ENCODE measurements at places on chromosomes 5 and 9.

DNA sequence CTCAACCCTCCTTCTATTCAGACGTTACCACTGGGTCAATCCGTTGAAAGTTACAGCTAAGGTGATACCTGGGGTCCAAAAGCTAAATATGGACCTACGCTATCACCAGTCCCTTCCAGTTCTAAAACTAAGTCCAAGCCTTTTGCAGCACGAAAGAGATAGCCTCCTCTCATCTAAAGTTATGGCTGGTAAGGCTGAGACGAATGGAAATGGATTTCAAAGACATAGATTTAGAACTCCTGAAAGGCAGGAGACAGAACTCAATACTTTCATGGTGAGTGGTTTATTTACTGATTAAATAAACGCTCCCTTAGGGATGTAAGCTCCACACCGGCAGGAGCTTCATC, 751 bp upstream of the RIC1 start:
- no peak for DNase-seq

- no peak for DNase-seq
Observed at GRCh38 chr5:31707329-31707728, 68.4 kb downstream of the PDZD2 start.

- no peak for DNase-seq
Observed at GRCh38 chr5:131064669-131065371, 100.2 kb downstream of the HINT1 start.

DNA sequence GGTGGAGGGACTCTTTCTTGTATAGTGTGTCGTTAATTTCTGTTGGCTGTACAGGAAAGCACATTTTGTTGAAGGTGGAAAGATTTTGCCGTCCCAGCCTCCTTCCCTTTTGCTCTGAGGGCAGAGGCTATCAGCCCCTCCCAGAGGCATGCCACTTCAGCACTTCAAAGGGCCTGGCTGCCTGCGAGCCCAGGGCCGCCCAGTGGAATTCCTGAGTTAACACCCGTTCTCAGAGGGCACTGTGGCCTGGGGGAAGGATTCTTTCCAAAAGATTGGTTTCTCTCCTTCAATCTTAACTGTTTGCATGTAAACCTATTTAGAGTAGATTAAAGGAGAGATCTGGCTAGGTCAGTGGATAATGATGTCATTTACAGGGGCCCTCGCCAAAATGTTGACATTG, 238.6 kb downstream of the FANCC start:
- no peak for DNase-seq

DNA sequence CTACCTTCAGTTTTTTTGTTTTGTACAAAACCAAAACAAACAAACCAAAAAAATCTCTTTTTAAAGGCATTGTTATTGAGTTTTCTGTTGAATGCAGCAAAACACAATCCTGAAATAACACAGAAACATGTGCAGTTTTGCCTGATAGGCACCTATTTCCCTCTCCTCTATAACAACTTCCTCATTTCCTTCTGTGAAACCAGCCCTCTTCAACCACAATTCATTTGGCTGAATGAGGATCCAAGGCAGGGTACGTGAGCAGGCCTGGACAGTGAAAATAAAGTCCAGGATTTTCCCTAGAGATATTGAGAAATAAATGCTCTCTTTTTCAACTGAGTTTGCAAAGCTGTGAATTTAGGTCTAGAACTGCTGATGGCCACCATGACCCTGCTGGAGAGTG, 134.8 kb upstream of the LARP1 start:
- no peak for DNase-seq

- DNase-seq: no peak
Observed at GRCh38 chr5:6949230-6949629, 236.0 kb downstream of the TENT4A start.

DNA sequence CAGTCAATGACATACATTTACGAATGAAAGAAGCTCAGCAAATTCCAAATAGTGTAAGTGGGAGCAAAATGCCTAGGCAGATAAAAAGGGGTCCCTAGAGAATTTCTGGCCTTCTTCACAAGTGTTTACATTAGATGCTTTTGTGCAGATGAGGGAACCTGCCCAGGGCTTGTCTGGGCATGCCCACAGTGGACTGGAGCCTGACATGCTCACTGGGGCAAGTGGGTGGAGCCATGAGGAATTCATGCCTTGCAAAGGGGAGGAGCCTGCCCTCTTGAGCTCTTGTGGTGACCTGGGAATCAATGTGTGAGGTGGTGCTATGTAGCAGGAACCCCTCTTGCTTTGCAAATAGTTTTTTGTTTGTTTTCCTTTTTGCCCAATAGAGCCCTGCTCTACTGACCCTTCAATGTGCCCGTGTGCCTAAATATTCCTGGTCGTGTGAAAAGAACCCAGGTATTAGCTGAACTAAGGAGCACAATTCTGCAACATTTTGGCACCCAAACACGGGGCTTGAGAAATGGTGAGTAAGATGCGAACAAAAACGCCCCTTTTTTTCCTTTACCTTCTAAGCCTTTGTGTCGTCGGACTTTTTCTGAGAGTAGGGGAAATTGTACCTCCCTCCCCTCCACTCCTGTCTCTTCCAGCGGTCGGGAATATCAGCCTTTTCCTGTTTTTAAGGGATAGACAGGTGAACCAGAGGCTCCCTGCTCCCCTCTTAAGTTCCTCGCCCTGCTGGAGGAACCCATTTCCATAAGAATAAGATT, 433.8 kb upstream of the CDH9 start:
- DNase-seq: no peak

DNA sequence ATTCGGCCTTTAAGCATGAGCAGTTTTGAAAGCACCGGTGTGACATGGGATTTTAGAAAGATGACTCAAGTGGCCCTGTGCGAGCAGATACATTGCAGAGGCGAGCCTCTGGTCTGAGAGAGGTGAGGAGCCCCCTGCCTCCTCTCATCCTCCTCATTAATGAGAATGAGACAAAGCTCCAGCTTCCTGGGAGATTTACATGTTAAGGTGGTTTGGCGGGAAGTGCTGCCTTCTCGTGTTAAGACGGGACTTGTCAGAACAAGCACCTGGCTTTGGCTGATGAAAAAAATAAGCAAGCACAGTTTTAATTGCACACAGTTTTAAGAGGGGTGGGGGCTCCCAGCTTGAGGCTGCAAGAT, 68.1 kb downstream of the ACTL7B start:
- no peak for DNase-seq

- DNase-seq: no peak
Observed at GRCh38 chr5:125002727-125003598, 256.5 kb upstream of the ZNF608 start.

DNA sequence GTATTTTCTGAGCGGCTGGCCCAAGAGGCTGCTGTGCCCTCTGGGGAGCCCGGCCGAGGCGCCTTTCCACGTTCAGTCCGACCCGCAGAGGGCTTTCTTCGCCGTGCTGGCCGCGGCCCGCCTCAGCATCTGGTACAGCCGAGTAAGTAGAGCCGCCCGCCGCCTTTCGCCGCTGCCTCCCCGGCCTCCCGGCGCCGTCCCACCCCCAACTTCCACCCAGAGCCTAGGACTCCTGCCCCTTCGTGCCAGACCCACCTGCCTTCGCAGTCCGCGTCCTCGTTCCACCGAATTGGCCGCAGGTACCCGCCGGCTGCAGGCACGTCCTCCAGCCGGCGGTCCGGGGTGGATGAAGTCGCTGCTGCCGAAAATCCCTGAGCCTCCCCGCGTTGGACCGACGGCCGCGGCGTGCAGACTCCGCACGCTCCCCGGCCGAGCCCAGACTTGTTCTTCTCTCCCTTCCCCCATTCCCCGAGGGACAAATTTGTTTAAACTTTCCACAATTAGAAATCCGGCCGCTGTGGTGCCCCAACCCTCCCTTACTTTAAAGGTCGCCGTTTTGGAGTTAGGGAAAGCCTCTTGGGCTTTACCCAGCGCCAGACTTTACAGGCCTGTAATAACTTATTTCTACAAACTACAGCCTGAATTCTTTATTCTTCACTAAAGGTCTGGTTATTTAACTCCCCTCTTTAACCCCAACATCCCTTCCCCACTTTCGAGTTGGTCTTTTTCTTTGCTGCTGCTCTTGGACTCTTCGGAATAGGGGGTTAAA, 589 bp downstream of the RIC1 start:
- DNase-seq: peak; percentile 60

DNA sequence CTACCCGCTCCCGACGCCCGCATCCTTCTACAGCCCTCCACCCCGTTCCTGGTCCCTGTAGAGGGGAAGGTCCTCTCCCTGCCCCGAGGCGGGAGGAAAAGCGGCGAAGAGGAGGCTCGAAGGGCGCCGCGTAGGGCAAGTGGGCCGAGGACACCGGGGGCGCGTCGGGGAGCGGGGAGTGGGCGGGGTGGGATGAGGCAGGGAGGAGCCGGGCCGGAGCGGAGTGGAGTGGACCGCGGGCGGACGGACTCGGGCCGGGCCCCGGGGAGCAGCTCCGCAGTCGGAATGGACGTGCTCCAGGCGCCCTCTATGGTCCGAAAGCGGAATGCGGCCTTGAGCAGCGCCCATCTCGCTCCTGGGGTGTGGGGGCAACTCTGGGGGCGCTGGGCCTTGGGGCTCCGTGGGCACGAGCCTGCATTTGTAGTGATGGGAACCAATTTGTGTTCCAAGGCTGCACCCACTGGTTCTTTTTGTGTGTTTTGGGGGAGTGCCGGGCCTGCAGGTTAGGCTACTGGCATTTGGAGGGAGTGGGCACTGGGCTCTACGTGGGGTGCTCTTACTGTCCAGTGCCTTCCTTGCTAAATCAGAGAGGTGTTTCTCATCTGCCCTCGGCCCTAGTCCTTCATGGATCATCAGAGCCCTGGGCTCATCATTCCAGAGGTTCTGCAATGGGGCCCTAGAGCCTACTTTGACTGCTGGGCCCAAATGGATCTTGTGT, 7.3 kb downstream of the IRX1 start:
- DNase-seq: no peak

GRCh38 chr5:140372971-140373487, 13.0 kb downstream of the SLC4A9 start:
- DNase-seq: peak; percentile 43

- no peak for DNase-seq
Observed at GRCh38 chr9:97478301-97478981, 23.0 kb upstream of the TMOD1 start.

GRCh38 chr5:149423049-149423793, 44.1 kb upstream of the IL17B start:
- DNase-seq: no peak

GRCh38 chr5:179497636-179498340, 52.6 kb upstream of the RUFY1 start:
- DNase-seq: peak; percentile 22

- no peak for DNase-seq
Observed at GRCh38 chr5:177299697-177300096, 3.8 kb downstream of the RAB24 start.

DNA sequence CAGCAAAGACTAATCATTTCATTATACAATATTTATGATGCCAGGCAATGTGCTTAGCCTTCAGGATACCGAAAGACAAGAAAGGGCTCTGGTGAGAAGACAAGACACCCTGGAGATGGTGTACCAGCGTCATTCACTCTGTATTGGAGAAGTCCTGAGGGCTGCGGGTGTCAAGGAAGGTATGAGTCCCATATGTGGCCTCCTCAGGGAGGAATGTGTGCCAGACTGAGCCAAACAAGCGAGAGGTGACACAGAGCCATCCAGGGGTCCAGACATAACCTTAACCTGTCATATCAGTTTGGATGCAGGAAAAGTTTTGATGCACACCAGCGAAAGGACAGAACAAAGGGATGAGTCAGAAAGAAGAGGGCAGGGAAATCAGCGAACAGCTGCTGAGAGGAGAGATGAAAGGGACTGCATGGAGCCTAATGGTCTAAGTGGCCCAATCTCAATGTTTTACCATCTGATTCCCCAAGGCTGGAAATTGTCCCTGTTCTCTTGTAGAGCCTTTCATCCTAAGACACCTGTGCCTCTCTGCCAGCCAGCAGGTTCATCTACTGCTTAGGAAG, 38.9 kb downstream of the ADRA1B start:
- DNase-seq: no peak

DNA sequence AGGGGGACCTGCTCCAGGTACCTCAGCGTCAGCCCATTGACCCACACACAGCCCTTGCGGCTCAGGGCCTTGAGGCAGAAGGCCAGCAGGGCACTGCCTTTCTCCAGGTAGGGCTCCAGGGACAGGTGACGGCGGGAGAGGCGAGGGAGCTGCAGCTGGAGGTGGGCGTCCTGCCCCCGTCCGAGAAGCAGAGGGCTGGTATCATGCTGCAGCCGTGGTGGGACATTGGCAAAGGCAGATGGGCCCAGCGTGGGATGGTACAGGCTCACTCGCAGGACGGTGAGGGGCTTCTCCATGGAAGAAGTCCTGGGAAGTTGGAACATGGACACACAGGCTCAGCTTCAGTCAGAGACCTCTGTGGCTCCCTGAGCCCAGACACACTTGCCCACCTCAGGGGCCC, 2.5 kb upstream of the DCANP1 start:
- DNase-seq: no peak

- no peak for DNase-seq
Observed at GRCh38 chr5:1335540-1336095, 9.3 kb downstream of the CLPTM1L start.

GRCh38 chr5:109989994-109990722, 300.4 kb downstream of the MAN2A1 start:
- no peak for DNase-seq

DNA sequence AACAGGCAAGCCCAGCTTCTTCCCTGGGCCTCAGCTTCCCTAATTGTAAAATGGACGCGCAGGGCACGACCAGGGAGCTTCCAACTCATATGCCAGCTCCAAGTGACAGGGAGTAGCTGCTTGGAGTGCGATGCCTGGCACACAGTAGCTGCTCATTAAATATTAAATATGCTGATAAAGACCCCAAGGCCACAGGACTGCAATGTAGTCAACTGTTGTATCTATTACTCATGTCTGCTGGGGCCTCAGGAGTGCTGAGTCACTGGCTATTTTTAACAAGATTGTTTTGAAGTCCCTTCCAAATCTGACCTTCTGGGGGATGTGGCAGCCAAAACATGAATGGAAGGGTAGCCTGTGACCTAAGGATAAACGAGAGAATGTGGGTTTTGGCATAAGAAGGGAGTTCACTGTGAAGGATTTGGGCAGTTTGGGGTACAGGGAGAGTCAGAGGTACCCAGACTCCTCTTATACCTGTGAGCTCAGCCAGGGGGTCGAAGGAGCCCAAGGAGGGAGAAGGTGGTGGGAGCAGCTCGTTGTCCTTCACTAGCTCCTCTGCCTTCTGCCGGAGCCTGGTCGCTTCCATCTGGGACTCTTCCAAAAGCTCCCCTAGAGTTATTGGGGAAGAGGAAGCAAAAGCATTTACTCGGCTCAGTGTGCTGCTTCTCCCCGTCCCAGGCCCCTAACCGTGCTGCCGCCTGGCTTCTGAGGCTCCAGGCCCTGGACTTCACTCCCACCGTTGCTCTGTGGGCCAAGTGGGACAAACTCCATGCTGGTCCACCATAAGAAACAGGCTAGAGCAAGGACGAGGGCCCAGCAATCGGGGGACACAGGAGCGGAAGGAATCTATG, 17.5 kb downstream of the TNIP1 start:
- DNase-seq: no peak

DNA sequence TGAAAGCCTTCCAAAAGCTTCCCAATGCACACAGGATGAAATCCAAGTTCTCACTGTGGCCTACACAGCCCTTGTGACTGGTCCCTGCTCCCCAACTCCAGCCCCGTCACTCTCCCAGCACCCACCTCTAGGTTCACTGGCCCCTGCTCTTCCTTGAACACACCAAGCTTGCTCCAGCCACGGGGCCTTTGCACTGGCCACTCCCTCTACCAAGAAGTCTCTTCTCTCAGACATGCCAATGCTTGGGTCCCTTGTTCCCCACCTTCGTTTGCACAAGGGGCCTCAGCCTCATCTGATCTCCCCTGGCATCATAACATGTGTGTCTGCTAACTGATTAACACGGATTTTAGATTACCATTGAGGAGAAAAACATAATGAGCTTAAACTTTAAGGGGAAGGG, 56.0 kb downstream of the ROR2 start:
- DNase-seq: no peak

GRCh38 chr9:101274971-101275768, 109.6 kb downstream of the BAAT start:
- DNase-seq: no peak

Measured in NCI-H774 (cell line).